ENCODE measurements at places on chromosomes 12 and 14. TPM values are rescaled to one million over a fixed set of nuclear protein-coding genes. Genes with fewer than 3 reads are reported as not detected.
A peak's percentile ranks its signal among the peaks of the same experiment; 100 is the strongest.

DNA sequence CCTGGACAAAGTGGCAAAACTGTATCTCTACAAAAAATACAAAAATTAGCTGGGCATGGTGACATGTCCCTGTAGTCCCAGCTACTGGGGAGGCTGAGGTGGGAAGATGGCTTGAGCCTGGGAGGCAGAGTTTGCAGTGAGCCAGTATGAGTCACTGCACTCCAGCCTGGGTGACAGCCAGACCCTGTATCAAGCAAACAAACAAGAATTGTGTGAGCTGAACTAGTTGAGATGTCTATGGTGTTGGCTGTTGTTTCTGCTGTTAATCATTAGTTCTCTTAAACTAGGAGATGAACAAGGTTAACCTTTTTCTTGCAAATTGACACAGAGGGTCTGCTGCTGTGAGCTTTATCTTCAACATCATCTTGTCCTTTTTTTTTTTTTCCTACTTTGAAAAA is 23.6 kb downstream of the RASSF3 start:
- DNase-seq, result no peak

Gene APOF
- polyA plus RNA-seq, result not detected

- no peak for DNase-seq
Observed at GRCh38 chr12:46259713-46260112, 9.1 kb downstream of the SLC38A1 start.

GRCh38 chr14:103693515-103693914 is 21.7 kb downstream of the XRCC3 start:
- no peak for DNase-seq

- DNase-seq, result no peak
Observed at GRCh38 chr14:40221428-40221827, 789.2 kb upstream of the FBXO33 start.

Gene ASPG
- polyA plus RNA-seq, result 58.1 TPM

Gene RASAL1
- polyA plus RNA-seq, result 23.5 TPM

- no peak for DNase-seq
Observed at GRCh38 chr14:38775986-38776385, 327.0 kb downstream of the SEC23A start.

GRCh38 chr14:75717729-75718128 is 56.7 kb downstream of the TTLL5 start:
- DNase-seq, result no peak

DNA sequence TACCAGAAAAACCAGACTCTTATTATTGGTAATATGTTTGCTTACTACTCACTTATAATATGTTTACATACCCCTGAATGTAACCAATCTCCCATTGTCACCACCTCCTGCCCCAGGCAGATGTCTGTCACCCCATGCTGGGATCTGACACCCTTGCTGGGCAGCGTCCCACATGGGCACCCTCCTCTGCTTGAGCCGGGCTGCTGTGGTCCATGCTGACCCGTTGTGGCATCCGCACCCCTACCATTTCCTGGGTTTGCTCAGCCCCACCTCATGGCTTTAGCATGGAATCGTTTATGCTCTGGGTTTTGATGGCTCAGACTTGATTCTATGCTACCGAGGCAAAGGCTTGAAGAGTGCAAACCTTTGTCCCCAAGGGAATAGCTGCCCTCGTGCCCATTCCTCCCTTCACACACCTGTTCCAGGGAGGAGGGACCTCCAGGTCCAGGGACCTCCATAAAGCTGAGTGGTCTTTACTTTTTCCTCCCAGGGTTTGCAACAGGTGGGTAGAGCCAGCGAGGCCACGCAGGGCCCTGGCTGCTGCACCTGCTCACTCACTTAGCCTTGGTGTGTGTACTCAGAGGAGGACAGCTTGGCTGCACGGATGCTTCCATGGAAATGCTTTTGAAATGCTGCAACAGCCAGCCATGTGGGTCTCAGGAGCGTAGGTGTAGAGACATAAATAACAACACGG is 68.7 kb downstream of the PRMT8 start:
- no peak for DNase-seq

DNA sequence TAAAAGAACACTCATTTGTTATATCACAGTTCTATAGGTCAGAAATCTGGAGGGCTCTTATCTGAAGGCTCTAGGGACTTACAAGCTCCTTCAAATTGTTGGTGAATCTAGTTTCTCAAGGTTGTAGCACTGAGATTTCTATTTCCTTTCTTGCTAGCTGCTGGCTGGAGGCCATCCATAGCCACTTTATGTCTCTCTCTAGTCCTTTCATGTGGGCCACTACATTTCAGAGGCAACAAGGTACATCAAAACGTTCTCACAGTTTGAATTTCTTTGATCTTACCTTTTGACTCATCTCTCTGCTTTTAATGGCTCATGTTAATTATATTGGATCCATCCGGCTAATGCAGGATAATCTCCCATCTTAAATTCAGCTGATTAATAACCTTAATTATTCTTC is 286.8 kb downstream of the DIO2 start:
- DNase-seq, result no peak

DNA sequence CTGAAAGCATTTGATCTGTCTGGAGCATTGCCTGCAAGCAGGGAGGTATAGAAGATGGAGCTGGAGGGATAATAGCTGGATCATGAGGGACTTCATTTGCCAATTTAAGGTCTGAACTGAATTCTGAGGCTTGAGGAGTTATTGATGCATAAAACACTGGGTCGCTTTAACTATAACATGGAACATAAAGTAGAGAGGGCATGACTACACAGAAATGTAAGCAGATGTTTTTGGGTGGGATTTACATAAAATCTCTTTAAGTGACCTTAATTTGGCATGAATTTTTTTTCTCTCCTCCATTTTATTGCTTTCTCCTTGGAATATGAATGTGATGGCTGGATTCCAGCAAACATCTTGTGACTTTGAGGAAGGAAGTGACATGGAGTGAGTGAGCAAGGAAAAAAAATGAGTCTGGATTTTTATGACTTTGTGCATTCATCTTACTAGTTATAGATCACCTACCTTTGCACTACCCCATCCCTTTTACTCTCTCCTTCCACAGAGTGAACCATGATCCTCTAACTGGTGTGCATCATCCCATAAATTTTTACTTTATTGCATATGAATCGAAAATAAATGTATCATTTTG is 356.0 kb downstream of the DUSP6 start:
- DNase-seq, result no peak

DNA sequence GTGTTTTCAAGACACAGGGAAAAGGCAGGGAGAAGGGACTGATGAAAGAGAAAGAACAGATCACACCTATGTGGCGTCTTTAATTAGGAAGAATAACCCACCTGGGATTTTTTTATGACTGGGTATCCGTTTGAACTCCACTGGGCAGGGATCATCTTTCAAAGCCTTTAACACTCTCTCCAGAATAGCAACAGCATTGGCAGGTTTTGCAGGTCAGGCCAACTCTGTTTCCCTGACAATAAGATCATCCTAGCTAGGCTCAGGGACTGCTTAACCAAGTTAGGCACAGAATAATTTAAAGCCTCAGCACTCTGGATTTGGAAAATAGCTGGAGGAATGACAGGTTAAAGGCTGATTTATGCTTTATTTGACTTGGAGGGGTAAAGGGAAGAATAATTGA is 117.6 kb downstream of the SUDS3 start:
- DNase-seq, result no peak

Gene VWF
- polyA plus RNA-seq, result 9.6 TPM

Gene AP4S1
- 9.0 TPM for polyA plus RNA-seq

GRCh38 chr12:67377541-67377940 is 108.4 kb downstream of the CAND1 start:
- no peak for DNase-seq

- DNase-seq, result no peak
Observed at GRCh38 chr14:76282581-76282980, 93.4 kb upstream of the ESRRB start.

Gene MANSC4
- polyA plus RNA-seq, result not detected

Gene GLIPR1L2
- 0.65 TPM for polyA plus RNA-seq

Gene ZDHHC22
- polyA plus RNA-seq, result not detected

- DNase-seq, result no peak
Observed at GRCh38 chr12:22794017-22794416, 169.0 kb downstream of the ETNK1 start.

Gene DHRS2
- 2.4 TPM for polyA plus RNA-seq

Gene CCDC38
- polyA plus RNA-seq, result not detected

Gene NOC4L
- 22.3 TPM for polyA plus RNA-seq

DNA sequence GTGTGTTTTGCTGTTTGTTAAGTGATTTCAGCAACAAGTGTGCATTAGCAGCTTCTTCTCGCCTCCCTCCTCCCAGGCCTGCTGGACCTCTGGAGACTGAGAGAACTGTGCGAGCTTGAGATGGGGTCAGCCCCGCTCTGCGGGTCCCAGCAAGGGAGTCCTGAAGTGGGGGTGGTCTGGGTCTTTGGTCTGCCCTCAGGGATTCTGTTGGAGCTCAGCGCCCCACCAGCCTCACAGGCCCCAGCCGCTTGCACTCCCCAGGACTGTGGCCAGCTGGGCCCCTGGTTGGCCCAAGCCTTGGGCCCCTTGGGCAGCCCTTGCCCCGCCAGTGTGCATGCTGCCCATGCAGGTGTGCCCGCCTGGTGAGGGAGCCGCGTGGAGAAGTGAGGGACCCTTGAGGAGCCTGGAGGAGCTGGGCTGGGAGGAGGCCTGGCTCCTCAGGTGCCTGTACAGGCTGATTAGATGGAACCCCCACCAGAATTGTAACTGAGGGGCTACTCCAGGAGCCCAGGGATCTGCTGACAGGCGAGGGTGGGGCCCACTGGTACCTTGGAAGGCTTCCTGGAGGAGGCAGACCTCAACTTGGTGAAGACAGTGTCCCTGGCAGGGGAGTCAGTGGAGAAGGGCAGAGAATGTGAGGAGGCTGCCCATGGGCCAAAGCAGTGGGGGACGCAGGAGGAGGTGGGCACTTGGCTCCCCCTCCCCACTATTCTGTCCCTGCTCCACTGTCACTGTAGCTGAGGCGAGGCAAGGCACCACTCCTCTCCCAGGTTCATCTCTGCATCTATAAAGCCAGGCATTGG is 56.7 kb downstream of the BEGAIN start:
- no peak for DNase-seq

Gene TAS2R9
- not detected for polyA plus RNA-seq

- DNase-seq, result no peak
Observed at GRCh38 chr14:72270147-72270727, 338.0 kb downstream of the RGS6 start.

DNA sequence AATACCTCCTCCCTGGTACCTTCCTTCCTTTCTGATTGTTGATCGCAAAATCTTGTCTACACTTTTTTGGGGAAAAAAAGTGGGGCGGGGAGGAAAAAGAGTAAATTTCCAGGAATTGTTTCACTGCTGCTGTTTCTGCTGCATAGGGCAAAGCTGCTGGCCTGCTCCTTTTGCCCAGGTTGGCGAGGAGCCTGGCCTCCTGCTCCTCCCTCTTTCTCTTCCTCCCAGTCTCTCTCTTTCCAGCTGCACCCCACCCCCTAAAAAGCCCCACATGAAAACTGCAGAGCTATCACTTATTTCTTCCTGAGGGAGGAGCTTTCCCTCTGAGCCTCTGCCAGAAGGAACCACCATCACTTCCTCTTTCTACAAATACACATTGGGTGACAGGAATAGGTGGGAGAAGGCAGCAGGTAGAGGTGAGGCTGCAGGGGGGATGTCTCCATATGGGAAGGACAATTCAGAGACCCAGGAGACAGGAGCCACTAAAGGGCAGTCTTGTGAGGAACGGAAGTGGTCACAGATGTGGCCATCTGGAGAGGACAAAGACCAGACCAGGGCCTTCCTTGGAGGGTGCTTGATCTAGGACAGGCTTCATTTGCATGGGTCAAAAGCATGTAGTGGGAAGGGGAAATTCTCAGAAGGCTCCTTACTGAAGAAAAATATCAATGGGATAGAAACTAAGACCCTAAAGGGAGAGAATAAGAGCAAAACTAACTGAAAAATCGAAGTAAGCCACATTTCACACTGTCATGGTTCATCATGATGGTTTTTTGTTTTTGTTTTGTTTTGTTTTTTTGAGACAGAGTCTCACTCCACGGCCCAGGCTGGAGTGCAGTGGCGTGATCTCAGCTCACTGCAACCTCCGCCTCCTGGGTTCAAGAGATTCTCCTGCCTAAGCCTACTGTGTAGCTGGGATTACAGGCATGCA is 14.8 kb downstream of the ZBTB39 start:
- DNase-seq, result peak; percentile 50

Gene PELI2
- 5.2 TPM for polyA plus RNA-seq

- no peak for DNase-seq
Observed at GRCh38 chr12:11953523-11953922, 117.2 kb upstream of the BCL2L14 start.

Gene KRT72
- not detected for polyA plus RNA-seq

Gene LYZ
- 7.1 TPM for polyA plus RNA-seq

DNA sequence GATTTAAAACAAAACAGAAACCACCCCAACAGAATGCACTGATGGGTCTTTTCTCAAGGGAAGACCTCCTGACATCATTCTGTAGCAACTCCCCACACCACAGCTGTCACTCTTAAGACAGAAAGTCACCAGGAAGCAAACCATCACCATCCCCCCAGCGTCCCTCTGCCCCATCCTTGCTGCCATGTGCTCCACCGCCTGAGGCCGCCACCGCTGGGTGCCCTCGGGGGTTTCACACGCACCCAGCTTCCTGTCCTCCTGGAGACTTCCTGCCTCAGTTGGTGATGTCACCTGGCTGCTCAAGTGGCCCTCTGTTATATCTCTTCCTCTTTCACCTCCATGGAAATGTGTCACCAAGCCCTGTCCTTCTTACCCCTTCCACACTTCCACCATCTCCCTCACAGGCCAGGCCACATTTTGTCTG is 71.4 kb upstream of the GPR68 start:
- no peak for DNase-seq

DNA sequence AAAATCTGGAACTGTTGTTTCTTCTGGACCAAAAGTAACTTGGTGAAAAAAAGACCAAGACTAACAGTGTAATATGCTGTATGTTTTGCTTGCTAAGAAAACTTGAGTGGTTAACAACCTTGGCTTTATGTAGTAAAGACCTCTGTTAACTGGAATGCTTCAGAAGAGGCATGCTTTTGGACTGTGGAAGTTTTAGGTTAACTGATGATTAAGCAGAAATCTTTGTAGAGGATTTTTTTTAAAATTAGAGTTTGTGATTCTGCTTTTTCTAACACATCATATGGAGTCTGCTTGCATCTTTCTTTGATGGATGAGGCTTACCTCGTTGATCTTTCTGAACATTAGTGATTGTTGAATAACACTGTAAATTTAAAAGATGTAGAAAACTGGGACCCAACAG is 17.5 kb downstream of the PELI2 start:
- no peak for DNase-seq

GRCh38 chr12:92396647-92397252 is 251.1 kb upstream of the BTG1 start:
- DNase-seq, result no peak

GRCh38 chr12:91140026-91140931 is 29.0 kb upstream of the LUM start:
- DNase-seq, result peak; percentile 36

DNA sequence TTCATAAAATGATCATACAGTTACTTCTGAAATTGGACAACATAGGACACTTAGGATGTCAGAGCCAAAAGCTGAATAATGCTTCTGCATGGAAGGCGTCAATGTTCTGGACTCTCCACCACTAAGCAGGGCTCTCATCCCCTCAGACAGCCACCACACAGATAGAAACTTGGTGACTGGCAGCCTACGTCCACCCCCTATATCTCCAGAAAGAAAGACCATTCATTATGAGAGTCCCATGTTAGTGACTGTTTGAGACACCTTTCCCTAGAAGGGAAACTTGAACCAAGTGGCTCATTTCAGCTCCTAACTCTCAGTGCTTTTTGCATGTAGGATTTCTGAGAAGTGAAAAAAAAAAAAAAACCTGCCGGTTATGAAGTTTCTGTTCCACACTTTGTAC is 251.0 kb upstream of the FKBP4 start:
- DNase-seq, result no peak
